ENCODE measurements at places on chromosomes 4 and X.

DNA sequence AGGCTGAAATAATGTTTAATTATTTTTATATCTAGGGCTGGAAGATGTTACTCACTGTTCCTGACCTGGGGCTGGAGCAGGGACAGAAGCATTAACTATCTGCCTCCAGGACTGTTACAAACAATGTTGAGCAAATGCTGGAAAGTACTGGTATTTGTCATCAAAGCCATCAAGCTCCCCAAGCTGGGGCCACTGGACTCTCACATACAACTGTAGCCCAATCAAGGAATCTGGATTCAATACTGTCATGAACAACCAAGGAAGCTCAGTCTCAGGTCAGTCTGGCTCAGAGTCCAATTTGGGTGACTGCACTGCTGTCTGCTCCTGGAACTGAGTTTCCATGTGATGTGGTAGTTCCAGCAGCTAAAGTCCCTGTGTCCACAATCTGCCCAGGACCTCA is 50.4 kb downstream of the APOO start:
- DNase-seq, result no peak

DNA sequence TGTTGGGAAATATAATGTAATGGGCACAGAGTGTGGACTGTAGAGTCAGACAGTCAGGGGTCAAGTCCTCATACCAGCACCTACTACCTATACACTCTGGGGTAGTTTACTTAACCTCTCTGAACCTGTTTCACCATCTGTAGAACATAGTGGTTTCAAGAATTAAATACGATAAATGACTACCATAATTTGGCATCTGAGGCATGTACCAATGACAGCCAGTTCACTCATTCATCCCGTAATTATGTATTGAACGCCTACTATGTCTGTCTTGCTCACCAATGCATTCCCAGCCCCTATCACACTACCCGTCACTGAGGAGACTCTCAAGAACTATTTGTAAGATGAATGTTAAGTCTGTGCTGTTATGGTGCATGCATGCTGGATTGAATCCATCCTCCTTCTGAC is 2.0 kb upstream of the FGB start:
- no peak for DNase-seq

DNA sequence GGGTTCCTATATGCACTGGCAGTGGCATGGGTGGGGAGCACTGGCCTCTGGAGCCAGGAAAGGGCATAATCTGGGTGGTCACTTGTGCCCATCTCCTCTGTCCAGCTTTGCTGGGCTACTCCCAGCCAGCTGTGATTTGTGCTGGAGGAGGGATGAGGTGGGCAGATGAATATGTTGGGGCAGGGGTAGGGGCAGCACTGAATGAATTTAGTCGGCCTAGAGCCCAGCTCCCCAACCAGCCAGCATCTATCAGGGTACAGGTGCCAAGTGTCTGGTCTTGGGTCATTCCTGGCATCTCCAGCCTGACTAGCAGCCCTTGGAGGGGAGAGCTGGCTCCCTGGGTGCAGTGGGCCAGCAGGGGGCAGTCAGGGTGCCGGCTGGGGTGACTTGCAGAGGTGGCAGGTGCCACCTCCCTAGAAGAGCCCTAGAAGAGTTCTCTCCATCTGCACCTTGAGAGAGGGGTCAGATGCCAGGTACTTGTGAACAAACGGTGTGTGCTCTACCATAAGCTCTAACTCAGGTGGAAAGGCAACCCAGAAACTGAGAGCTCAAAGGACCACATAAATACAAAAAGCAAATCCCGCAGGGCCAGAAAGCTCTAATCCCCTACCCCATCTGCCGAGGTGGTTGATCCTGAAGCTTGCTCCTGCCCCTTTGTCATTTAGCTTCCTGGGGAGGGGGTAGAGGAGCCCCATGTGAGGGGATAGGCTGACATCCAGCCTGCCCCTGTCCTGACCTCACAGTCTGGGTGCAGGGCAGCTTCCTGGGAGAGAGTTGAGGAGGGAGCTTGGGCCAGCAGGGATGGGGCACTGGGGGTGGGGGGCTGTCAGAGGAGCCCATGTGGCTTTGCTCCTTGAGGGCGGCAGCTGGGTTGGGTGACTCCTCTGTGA is 2.2 kb downstream of the SORCS2 start:
- DNase-seq, result no peak

DNA sequence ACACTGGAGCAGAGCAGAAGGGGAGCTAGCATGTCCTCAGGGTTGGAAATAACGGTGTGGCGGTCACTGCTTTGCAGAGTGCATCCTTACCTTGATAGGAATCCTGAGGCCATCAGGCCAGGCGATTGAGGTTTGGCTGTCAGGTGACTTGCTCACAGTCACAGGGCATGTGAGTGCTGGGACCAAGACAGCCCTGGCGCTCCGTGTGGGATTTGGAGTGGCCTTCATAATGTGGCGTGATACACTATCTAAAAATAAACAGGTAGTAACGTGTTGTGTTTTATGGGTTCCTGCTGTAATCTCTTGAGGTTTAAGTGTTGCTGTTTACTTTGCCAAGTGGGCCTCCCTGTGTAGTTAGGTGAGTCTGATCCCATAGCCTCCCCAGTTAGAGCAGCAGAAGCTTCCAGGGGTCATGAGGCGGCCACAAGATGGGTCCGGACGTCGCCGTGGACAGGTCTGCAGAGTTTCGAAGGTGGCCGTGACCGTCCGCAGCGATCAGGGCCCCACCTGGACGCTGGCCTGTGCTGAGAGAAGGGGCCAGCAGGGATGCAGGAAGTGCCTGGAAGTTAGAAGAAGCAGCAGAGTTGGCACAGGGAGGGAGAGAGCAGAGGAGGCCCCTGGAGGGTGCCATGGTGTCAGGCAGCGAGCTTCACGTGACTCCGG is 27.7 kb downstream of the RGS12 start:
- DNase-seq, result no peak

GRCh38 chr4:1467581-1468458 is 61.6 kb upstream of the NKX1-1 start:
- DNase-seq, result no peak

- DNase-seq, result no peak
These were observed 11.3 kb downstream of the SLC38A5 start for GRCh38 chrX:48458711-48459110.

DNA sequence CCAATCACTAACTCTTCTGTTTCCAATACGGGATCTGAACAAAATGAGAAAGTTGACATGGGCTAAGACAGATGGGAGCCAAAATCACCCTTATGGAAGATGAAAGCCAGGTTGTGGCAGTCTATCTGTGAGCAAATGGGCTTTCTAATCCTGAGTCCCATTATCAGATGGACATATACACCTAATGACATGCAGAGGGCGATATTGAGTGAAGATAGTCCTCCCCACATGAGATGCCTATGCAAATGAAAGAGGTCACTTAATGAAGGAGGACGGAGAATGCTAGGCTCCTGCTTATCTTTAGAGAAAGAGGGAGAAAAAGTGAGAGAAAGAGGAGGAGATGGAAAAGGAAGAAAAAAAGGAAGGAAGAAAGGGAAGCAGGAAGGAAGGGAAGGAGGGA is 547.5 kb downstream of the NLGN4X start:
- DNase-seq, result no peak

DNA sequence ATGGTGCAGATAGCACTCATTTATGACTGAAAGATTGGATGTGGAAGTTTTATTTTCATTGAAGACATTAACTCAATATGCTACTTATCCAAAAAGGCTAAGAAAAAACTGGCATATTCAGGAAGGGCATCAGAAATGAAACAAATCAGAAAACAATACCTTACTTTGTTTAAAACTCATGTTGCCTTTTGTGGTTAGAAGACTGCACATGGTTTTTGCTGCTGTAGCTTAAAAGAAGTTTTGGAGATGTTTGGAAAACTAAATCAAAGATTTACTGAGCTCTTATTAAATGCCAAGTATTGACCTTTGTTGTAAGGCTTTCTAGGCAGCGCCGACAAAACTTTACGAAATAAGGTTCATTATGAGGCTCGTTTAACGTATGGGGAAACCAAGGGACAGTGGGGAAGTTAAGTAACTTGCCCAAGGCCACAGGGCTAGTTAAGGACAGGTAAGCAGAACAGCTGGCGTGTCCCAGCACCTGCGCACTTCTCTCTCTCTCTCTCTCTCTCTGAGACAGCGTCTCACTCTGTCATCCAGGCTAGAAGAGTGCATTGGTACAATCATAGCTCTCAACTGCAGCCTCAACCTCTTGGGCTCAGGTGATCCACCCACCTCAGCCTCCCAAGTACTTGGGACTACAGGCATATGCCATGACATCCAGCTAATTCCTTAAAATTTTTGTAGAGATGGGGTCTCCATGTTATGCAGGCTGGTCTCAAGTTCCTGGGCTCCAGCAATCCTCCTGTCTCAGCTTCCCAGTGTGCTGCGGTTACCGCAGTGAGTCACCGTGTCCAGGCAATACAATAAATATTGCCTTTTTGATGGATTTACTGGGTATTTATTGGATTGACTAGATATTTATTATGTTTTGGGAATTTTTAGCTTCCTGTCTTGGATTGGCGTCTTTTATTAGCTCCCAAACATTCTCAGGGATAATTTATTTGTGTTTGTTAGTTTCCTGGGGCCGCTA is 16.1 kb downstream of the LRP2BP start:
- DNase-seq, result no peak

DNA sequence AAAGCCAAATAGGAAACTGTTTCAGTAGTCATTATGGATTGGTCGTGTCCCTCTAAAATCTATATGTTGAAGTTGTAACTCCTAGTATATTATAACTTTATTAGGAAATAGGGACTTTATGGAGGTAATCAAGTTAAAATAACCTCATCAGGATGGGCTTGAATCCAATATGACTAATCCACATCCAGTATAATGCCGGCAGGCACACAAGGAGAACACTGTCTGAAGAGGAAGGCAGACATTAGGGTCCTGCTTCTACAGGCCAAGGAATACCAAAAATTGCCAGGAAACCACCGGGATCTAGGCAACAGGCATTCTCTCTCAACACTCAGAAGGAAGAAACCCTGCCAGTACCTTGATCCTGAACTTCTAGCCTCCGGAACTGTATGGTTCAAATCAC is 130.3 kb downstream of the ATP10D start:
- no peak for DNase-seq

GRCh38 chr4:17058916-17059741 is 160.7 kb upstream of the LDB2 start:
- DNase-seq, result no peak

- no peak for DNase-seq
These were observed 547 bp upstream of the CLGN start for GRCh38 chr4:140427919-140428471.

DNA sequence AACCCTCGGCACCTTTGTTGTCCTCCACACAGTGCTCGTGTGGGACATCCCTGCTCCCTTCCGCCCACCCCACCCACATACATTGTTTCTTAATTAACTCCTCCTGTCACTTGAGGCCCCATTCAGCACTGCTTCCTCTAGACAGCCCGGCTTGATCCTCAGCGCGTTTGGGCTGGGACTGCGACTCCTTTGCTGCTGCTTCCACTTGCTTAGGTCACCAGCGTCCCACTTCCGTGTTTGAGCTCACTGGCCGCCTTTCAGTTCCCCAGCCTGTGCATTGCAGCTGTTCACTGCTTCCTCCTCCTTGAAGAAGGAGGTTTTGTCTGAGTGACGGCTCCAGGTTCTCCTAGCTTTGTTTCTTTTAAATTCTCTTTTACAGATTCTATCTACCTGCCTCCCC is 16.1 kb downstream of the RNF4 start:
- no peak for DNase-seq

DNA sequence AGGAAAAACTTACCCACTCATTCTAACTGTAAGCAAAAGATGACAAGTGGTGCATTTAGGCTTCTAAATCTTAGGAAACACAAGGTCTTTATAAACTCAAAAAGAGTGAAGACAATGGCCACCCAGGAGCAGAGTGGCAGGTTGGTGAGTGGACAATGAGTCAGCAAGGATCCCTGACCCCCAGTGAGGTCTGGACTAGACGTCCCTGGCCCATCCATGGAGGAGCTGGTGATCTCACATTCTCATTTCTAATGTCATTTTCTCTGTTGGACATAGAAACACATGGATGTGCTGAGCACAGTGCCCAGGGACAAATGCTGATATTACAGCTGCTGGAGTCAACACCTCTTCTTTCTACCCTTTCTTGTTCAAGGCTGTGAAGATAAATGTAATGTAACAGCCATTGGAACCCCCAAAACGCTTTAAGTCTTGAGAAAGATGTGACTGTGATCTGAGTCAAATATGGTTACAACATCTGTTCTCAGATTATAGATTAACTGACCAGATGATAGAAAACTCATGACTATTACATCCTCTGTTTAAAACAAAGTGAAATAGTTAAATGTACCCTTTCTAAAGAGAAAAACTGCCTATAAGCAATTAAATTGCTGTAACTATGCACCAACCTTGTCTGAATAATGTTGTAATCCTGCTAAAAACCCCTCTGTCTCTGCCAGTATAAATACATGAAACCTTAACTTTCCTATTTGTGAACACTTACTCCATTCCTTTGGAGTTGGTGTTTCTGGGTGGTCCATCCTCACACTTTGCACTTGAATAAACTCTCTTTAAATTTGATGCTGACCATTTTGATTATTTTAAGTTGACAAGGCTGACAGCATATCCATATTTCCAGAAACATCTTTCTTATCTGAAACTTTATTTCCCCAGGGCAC is 92.7 kb downstream of the USP46 start:
- no peak for DNase-seq

DNA sequence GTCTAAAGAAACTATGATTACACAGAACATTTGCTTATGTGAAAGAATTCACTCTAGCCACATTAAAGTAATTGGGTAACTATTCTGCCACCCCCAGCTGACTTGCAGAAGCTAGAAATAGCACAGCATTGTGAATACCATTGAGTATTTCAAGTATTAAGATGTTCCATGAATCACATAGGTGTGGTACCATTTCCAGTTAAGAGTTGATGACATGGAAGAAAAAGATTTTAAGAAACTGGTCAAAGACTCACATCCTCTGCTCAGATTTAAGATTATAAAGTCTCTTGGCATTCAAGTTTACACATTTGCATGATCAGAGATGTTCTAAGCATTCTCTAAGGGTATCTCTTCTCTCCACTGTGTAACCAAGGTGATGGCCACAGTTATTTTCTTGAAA is 287.5 kb downstream of the CAMK2D start:
- DNase-seq, result no peak

DNA sequence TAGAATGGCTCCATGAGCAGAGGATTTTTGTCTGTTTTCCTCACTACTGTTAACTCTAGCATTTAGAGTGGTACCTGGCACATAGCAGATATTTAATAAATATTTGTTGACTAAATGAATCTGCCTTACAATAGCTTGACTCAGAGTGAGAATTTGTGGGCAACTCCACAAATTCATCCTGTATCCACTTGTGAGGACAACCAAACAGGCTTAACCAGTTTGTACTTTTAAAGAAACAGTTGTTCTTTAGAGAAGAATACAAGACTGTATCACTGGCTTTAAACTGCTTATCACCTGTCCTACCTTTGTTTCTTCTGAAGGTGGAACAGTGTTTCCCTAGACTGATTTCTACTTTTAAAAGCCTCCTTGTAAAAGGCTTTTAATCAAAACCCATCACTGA is 141.3 kb upstream of the SH3RF1 start:
- DNase-seq, result no peak

DNA sequence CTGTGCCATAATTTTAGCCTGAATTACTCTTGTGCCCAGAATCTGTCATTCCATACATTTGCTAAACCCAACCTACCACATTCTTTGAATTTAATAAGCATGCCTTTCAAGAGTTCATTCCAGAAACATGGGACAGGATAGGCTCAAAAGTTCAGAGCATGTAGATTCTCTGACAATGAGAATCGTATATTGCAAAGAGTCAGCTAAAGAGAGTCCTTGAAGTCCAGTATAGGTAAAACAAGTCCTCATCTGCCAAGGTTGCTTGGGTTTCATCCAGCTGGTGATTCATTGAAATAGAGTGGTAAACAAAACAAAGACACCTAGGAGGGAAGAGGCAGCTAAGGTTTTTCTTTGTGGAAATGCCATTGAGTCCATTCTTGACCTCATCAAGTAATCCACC is 249.3 kb upstream of the DIPK2B start:
- DNase-seq, result no peak

- no peak for DNase-seq
These were observed 84.7 kb upstream of the PCDH19 start for GRCh38 chrX:100494646-100495370.
